ENCODE measurements at places on chromosomes 13 and 19.

DNA sequence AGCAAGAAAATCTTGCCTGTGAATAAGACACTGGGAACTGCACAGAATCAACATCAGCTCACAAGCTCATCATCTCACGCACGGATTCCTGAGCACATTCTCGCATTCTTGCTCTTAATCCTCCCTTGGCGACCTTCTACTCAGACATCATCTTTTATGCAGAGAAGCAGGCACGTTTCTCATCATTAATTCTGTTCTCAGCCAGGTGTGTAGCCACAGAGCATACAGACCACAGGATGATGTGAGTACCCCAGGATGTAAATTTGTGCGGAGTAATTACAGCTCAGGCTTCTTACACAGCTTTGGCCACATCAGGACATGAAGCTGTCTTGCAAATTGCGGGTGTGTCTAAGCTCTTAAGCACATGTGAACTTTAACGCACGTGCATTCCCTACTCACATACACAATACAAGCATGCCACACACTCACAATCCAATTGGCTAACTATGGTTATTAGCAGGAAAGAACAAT is 36.5 kb upstream of the SACS start:
- DNase-seq = no peak

DNA sequence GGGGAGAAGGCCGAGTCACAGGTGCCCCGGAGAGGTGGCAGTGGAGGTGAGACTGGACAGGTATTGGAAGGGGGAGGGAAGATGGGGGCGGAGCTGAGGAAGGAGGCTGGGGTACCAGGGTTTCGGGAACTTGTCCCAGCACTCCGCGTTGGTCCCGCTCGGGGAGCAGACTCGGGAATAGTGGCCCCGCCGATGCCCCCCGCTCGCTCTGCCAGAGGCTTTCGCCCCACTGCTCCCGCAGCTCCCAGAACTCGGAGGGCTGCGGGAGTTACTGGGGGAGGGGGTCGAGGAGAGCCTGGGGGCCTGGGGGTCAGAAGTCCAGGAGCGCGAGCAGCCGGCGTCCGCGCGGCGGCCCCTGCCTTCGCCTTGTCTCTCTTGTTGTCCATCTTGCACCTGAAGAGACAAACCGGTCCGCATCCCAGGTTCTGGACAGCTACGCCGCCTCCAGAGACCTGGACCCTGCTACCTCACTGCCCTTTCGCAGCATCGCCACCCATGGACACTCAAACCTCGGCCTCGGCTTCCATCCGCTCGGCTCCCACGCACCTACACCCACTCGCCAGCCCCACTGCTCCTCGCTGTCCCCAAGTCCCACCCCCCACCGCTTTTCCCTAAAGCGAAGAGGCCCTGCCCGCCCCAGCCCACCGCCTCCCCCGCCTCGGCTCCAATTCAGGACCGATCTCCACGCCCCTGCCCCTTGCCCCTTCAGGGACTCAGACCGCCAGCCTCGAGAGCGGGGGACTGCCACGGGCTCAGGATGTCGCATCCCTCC is 700 bp downstream of the PRR36 start:
- DNase-seq = no peak

DNA sequence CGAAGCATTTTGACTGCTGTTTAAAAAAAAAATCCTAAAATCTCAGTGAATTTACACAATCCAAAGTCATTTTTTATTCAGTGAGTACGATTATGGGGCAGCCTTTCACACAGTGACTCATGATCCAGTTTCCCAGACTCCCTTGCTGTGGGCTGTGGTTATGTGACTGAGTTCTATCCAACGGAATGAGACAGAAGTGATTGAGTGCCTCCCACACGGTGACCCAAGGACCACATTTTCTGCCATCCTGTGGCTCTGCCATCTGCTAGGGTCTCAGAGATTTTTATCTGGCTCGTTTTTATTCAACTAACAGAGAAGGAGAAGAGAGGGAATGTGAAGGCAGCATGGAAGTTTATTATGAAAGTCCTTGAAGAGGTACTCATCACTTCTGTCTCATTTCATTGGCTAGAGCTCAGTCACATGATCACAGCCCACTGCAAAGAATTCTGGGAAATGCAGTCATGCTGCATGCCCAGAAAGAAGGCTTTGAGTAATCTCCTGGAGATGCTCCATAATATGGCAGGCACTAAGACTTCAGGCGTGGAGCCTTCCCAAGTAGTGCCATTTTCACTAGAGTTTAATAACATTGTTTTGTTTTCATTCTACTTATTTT is 999.4 kb downstream of the UQCRFS1 start:
- DNase-seq = peak; percentile 22

DNA sequence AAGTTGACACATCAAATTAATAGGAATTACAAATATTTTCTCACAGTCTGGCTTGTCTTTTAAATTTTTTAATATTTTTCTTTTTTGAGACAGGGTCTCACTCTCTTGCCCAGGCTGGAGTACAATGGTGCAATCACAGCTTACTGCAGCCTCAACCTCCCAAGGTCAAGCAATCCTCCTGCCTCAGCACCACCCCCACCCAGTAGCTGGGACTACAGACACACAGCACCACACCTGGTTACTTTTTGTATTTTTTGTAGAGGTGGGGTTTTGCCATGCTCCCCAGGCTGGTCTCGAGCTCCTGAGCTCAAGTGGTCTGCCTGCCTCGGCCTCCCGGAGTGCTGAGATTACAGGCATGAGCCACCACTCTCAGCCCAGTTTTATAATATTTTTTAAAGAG is 72.0 kb downstream of the SPATA13 start:
- no peak for DNase-seq

DNA sequence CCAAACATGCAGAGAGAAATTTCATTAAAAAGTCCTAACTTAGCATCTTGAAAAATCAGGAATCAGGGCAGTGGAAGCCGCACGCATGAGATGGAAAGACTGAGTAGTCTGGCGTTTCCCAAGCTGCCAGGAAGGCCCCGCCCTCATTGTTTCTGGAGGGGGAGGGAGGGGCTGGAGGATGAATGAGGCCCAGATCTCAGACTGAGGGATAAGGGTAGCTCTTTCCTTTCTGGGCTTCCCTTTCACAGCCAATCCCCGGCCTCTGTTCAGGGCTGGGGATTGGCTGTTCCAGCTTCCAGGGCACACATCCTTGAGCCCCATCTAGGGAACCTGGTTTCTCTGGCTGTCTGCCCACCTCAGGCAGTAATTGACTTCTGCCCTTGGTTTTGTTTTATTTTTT is 7.3 kb downstream of the C19orf53 start:
- peak; percentile 86 for DNase-seq

DNA sequence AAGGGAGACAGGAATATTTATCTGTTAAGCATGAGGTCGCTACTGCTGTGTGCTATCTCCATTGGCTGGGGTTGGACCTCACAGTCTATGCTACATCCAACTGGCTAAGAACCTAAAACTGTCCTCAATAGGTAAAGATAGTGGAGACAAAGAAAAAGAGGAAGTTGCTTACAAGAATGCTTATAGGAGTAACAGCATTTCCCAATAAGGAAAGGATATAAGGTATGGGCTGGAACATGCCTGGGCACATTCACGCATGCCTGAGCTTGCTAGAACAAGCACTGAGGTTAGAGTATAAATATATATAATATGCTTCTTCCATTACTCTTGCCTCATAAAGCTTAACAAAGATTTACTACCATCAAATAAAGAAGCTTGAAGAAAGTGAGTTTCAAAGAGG is 47.9 kb upstream of the CEACAM21 start:
- DNase-seq = no peak

- no peak for DNase-seq
These were observed 16.6 kb downstream of the GPR12 start for GRCh38 chr13:26743971-26744370.

All from SK-N-SH (cell line).